ENCODE measurements at places on chromosomes 5 and 9.

- DNase-seq = peak; percentile 93
These were observed 126.2 kb downstream of the BASP1 start for GRCh38 chr5:17343675-17344074.

DNA sequence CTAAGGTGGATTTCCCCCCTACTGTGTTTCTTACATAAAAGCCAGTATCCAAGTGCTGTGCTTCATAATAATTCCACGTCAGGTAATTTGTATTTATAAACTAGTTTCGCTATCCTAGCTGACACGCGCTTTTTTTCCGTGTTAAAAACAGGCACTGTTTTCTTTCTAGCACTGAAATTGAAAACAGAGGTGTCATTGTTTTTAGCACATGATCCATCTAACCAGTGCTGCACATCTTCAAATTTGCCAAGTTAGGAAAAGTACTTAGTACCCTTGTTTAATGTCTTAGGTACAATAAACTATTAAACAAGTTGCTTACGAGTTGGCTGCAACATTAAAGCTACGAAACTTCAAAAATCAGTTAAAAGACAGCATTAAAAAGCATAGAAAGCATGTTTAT lies 49.9 kb downstream of the JMY start:
- no peak for DNase-seq

DNA sequence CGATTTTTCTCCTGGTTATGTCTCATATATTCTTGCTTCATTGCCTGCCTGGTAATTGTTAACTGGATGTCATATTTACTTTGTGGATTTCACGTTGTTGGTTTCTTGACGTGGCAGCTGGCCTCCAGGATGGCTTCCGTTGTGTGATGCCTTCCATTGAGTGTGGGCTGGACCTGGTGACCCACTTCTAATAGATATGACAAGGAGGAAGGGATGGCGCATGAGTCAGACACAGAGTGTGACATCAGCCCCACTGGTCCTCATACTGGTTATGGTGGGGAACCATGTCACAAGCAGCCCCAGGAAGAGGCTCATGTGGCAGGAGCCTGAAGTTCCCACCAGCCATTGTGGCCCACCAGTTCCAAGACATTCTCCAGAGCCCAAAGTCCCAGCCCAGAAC lies 6.4 kb upstream of the PAEP start:
- DNase-seq = no peak

DNA sequence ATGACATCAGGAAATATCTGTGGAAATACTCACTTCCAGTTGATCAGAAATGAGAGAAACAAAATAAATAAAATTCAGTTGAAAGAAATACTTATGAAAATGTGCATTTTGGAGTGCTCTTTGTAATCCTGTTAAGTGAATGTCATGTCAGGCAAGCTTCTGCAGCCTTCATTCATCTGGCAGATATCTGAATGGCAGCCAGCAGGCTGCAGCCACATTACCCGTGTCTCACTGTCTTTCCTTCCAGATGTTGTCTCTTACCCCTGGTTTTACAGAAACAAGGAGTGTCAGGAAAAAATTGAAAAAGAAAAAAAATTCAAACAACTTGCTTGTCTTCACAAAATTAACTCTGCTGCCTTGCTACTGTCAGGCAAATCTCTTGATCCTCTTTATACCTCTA lies 445.0 kb upstream of the RIOK2 start:
- DNase-seq = no peak

DNA sequence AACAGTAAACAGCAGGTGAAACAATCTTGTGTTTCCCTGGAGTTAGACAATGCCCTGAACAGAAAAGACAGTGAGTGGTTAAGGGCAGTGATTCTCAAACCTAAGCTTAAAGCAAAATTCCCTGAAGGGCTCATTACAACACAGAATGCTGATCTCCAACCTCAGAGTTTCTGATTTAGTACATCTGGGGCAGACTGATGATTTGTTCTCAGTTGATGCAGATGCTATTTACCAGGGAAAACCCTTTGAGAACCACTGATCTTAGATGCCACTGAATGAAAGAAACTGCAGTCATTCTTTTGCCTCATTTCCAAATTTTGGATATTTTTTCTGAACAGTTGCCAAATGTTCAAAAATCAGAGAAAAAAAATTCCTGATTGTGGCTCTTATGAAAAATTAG lies 18.7 kb upstream of the ADAM19 start:
- DNase-seq = no peak

All from M059J (cell line).